ENCODE measurements at places on chromosomes 4 and X.

DNA sequence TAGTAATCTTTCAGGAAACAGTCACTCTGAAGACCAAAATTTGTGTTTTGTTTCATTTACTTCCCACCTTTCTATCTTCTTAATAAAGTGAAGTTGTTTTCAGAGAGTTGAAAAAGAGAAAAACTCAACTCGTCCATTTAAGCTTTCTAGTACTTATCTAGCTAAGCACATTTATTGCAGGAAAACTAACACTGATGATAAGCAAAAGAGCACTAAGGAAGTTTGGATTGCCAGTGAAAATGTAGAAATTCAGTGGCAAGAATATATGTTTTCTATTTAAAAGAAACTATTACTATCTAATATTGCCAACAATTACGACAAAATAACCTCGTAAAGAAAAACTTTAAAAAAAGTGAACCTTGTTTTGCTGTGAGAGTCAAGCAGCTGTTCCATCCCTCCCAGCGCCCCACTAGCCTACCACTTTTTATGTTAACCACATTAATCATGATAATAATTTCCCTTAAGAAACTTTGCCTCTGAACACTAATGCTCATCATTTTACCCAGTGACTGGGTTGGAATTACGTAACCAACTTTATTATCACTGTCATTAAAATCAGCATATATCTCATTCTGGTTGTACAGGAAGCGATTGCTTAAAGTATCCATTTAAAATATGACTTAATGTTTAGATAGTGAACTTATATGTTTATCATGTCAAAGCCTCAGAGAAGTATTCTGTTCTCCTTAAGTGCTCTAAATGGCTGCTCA is 24.8 kb downstream of the SPRY1 start:
- DNase-seq = no peak

DNA sequence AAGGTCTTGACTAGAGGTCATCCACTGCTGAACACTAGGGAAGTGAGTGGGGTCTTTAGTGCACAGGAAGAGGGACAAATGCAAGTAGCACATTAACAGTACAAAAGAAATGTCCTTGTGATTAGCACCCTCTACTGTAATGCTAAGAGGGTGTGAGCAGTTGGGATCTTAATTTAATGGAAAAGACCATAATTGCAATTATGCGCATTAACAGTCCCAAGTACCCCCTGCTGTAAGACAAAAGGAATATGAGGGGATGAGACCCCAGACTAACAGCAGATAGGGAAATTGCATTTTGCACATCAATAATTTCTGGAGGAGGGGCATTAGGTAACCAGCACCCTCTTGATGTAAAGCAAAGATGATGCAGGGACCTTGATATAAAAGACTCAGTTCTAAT is 285.0 kb downstream of the CHIC1 start:
- no peak for DNase-seq

DNA sequence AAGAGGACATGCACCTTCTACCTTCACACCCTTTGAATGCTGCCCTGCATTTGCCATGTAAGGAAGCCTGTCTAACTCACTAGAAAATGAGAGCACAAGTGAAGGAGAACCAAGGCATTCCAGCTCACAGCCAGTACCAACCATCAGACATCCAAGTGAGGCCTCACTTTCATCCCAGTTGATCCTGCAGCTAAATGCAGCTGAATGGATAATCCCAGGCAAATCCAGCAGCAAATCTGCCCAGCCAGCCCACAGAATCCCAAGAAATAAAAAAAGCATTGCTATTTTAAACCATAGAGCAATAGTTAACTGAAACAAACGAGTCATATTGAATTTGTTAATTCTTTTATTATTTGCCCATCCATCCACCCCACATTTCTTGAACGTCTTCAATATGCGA is 112.5 kb downstream of the C4orf33 start:
- DNase-seq = no peak

GRCh38 chr4:7420661-7421040 is 14.1 kb downstream of the PSAPL1 start:
- DNase-seq = peak; percentile 28

- no peak for DNase-seq
Observed at GRCh38 chr4:186249785-186250754, 15.9 kb upstream of the F11 start.

DNA sequence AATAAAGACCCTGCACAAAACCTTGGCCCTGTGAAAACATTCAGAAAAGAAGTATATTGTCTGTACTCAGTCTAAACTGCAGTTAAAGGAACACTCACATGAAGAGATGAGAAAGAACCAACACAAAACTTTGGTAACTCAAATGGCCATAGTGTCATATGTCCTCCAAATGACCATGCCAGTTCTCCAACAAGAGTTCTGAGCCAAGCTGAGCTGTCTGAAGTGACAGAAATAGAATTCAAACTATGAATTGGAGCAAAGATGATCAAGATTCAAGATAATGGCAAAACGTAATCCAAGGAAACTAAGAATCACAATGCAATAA is 739.3 kb upstream of the NDST4 start:
- DNase-seq = no peak

GRCh38 chr4:113435893-113436292 is 325.6 kb downstream of the CAMK2D start:
- DNase-seq = no peak

DNA sequence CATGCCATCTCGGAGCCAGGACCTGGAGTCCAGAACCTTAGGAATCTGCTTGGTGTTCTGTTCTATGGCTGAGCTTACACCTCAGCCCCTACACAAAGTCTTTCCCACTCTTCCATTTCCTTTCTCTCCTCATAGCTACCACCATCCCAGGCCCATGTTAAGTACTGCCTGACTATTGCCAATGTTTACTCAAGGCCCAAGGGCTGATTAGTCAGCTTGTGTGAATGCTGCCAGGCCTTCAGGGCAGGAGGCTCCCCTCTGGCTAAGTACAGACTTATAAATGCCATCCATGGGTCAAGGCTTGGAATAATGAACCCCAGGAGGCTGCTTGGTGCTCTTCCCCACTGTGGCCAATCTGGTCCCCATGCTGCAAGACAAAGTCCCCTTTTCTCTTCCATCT is 411.6 kb upstream of the MAGEB18 start:
- DNase-seq = no peak

GRCh38 chr4:171473155-171473554 is 340.0 kb upstream of the GALNTL6 start:
- no peak for DNase-seq

GRCh38 chrX:50747471-50747900 is 66.5 kb downstream of the SHROOM4 start:
- DNase-seq = no peak

DNA sequence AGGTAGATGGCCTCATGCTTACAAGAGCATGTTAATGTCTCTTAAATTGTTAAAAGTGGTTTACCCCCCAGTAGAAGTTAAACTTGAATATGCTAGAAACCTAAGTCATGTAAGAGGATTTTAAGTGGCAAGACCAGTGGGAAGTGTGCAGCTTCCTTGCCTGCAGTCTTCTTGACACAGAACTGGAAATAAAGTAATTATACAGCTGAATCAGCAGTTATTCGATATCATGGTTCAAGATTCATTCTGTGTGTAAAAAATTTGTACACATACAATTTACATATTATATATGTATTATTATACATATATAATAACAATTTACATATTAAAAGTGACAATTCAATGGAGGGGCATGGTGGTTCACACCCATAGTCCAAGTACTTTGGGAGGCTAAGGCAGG is 24.1 kb downstream of the UGT2B4 start:
- DNase-seq = no peak

DNA sequence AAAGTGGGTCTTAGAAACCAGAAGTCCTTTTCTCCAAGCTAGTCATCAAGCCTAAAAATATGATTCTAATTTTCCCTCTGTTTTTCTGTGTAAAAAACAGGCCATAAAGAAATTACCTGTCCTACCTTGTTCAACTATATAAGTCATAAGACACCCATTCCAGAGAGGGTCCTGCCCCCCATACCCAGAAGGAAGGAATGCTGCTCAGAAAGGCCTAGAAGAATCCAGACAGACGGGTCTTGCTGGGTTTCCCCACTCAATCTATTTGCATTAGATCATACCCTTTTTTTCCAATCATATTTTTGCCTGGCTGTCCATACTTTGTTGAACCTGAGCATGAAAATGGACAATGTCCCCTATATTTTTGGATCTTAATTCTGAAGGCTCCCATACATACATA is 16.3 kb upstream of the XAGE2 start:
- no peak for DNase-seq

DNA sequence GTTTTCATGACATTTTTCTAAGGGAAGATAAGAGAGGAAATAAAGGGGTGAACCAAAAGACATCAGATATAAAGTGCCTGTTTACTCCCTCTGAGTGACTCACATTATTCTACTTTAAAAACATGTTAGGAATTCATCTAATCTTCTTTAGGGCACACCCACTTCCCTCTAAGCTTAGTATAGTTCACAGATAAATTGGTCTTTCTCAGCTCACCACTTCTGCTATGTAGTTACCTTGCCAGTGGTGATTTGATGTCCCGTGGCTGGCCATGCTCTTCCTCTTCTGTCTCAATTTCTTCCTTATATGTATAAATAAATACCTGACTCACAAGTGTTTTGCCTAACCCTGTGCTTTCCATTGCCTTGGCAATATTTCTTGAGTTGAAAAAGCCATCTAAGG is 96.8 kb downstream of the PDLIM5 start:
- DNase-seq = no peak

GRCh38 chr4:76087007-76087769 is 12.7 kb downstream of the ART3 start:
- DNase-seq = no peak

DNA sequence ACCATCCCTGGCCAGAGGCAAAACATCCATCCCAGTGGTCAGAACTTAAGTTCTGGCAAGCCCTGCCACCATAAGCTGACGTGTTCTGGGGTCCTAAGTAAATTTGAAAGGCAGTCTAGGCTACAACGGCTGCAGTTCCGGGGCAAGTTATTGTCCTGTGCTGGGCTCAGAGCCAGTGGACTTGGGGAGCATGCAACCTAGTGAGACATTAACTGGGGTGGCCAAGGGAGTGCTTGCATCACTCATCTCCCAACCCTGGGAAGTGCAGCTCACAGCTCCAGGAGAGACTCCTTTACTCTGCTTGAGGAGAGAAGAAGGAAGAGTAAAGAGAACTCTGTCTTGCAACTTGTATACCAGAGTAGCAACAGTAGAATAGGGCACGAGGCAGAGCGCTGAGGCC is 425.4 kb upstream of the PITX2 start:
- DNase-seq = no peak

DNA sequence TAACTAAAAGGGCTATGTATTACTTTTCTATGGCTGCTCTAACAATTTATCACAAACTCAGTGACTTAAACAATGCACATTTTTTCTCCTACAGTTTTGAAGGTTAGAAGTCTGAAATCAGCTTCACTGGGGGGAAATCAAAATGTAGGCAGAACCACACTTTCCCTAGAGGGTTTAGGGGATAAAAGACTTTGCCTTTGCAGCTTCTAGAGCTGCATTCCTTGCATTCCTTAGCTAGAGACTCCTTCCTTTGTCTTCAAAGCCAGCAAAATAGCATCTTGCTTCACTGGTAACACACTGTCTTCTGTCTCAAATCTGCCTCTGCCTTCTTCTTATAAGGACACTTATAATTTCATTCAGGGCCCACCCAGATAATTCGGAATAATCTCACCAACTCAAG is 152.4 kb upstream of the SPIN4 start:
- no peak for DNase-seq

Measured in coronary artery (tissue), 2 donors.